ENCODE measurements at places on chromosomes 11 and 22.

DNA sequence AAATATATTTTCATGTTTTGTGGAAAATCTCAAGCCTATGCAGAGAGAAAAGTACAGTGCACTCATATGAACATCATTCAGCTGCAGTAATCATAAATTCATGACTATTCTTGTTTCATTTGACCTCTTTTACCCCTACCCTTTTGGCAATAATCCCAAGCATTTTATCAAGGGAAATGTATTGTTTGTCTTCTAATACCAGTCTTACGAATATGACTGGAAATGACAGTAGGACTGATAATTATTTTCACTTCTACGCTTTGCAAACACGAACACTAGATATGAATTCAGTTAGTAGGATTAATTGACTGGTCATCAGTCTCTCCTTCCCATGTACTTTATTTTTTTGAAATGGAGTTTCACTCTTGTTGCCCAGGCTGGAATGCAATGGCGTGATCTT lies 90.3 kb downstream of the MTMR3 start:
- no peak for DNase-seq

DNA sequence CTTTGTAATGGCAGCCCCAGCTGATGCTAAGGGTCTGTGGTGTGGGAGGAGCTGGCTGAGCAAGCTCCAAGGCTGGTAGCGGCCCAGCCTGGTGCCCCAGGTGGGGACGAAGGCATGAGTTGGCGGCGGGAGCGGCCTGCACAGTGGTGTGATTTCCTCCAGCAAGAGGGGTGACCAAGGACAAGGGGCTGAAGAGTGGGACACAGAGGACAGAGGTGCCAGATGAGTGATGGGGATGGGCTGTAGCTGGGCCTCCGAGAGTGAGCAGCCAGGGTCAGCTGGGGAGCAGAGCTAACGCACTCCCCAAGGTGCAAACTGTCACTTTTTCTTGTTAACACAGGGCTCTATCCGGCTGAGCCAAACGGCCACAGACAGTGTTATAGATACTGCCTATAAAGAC lies 229.2 kb upstream of the TBCEL start:
- DNase-seq: no peak

- no peak for DNase-seq
These were observed 1.1 kb upstream of the ADM start for GRCh38 chr11:10303558-10304363.

DNA sequence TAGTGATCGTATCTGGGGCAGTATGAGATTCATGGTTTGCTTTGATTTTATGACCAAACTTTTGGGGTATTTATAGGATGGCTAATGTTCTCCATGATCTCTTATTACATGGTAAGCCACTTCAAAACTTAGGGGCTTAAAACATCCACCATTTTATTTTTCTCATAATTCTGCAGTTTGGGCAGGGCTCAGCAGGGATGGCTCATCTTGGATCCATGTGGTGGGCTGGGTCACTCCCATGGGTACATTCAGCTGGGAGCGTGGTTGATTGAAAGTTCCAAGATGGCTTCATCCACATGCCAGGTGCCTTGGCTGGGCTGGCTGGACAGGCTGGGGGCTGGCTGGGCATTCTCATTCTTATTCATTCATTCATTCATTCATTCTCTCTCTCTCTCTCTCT lies 30.5 kb upstream of the FGF19 start:
- no peak for DNase-seq

DNA sequence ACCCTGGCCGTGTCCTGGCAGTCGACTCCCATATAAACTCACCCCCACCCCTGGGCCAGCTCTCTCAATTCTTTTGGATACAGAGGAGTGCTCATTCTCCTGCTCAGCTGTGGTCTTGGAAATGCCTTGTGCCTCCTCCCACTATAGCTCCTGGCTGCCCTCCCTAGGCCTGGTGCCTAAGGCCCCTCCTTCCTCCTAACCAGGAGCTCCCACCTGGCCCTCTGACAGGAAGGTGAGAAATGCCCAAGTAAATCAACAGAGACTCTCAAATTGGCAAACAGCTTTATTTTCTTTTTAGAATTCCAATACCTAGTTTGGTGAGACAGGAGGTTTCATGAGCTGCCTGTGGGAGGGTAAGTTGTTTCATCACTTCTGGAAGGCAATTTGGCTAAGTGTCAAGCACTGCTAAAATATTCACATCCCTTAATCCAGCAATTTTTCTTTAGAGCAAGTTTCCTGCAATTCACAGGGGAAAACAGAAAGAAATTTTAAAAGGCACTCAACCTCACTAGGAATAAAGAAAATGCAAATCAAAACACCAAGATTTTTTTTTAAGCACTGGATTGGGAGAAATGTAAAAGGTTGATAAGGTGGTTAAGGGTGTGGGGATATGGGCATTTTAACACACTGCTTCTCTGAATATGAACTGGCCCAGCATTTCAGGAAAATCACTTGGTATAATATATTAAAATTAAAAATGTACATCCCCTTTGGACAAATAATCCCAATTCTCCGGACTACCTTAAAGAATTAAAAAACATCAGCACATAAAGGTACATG lies 209.7 kb upstream of the ARHGAP20 start:
- DNase-seq: no peak

- no peak for DNase-seq
These were observed 42.4 kb downstream of the CACNA1I start for GRCh38 chr22:39612811-39613548.
